ENCODE measurements at places on chromosomes 4 and X.

DNA sequence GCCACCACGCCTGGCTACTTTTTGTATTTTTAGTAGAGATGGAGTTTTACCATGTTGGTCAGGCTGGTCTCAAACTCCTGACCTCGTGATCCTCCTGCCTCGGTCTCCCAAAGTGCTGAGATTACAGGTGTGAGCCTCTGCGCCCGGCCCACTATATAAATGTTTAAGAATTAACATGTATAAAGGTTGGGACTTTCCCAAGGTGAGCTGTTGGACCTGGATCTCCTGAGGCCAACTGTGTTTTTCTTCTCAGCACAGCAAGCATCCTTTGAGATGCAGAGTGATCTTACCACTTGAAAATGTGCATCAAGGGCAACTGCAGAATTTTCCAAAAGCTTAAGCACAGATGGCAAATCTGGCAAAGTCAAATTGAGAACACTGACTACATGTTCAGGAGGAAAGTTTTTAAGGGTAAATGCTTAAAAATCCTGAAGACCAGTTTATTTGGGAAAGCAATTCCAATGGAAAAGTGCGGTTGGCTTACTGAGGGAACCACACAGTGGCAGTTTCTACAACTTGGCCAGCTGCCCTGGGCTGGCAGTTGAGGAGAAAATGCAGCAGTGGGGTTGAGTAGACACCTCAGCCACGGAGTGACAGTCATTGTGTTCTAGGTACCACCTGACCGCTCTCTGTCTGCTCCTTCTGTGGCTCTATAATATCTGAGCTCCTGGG, 168.9 kb downstream of the CBR4 start:
- DNase-seq = no peak

GRCh38 chr4:94849901-94850300, 92.1 kb downstream of the BMPR1B start:
- DNase-seq = no peak

- no peak for DNase-seq
Measured at GRCh38 chr4:165177725-165178666, 29.4 kb upstream of the KLHL2 start.

DNA sequence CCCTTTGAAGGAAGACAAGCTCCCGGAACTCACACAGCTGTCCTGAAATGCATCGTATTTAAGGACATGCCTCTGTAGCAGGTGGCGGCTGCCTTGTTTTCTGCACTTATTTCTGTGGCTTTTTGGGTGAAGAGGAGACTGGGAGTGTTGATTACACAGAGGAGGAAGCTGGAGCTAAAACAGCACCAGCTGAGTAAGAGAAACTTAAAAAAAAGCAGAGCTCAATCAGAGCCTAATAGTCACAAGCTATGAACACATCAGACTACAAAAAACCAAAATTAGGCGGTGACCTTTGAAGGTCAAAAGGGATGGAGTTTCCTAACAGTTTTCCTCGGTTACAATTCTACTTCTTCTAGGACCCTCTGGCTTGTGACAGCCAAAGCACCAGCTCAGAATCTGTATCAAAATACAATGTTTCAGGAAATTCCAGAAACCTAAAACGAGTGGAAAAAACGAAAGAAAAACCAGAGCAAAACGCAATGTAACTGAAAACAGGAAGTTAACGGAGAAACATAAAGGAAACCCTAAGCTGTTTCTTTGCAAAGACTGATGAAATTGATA, 13.5 kb downstream of the PRKX start:
- DNase-seq = no peak

GRCh38 chrX:136687457-136687856, 39.5 kb downstream of the CD40LG start:
- DNase-seq = no peak

DNA sequence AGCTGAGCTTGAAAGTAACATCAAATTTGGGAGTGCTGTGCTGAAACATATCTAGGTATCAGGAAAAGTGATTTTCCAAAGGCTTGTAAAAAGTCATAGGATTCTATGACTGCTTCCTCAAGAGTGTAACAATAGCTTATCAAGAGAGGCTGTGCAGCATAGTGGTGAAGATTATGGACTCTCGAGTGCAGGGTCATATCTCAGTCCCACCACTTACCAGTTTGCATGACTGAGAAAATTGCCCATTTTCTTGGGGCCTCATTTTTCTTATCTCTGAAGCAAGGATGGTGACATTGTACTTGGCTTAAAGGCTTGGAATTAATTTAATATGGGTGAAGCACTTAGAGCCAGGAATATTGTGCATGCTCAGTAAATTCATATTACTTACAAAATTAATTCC, 57.2 kb downstream of the AFF1 start:
- DNase-seq = no peak

GRCh38 chr4:39792529-39792928, 94.6 kb downstream of the UBE2K start:
- no peak for DNase-seq

DNA sequence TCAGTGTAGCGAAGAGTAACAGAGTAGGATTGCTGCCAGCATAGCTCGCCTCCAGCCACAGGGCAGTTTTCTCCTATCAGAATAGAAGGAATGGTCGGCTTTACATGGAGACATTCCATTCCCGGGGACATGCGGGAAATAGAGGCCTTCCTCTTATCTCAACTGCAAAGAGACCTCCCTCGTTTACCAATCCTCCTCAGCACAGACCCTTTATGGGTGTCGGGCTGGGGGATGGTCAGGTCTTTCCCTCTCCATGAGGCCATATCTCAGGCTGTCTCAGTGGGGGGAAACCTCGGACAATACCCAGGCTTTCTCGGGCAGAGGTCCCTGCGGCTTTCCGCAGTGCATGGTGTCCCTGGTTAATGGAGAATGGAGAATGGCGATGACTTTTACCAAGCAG, 285.0 kb downstream of the ASMT start:
- DNase-seq = no peak

- no peak for DNase-seq
Measured at GRCh38 chr4:157072002-157072401, 3.9 kb upstream of the GLRB start.

- DNase-seq = no peak
Measured at GRCh38 chr4:1471443-1472147, 65.4 kb upstream of the NKX1-1 start.

- no peak for DNase-seq
Measured at GRCh38 chr4:77804471-77804870, 14.7 kb downstream of the CNOT6L start.

DNA sequence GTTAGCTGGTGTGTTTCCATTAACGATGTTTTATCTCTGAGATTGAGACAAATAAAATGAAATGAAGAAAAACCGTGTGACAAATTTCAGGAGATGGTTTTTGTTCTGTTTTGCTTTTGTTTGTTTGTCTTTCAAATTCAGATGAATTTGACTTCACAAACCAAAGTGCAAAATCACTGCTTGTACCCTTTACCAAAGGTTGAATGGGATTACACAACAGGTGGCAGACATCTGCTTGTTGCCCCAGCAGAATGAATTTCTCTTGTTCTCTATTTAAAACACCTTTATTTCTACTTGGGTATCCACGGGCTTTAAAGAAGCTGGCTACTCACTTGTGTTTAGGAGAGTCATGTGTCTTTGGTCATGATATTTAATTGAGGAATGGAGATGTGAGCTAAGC, 239.7 kb upstream of the CLNK start:
- DNase-seq = no peak

DNA sequence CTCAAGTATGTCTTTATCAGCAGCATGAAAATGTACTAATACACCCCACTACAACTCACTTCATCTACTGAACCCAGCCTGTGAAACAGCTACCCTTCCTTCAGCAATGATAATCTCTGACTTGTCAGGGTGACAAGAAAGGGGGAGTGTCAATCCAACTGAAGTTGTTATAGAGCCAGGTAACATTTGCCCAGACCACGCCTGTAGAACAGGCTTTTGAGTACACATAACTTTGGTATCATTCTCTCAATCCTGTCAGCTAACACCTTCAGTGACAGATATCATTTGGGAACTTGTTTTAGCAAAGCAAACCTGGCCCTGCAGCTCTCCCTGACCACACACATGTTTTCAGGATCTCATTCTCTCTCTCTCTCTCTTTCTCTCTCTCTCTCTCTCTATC, 592.2 kb downstream of the SMARCA1 start:
- no peak for DNase-seq

GRCh38 chr4:57080781-57081650, 29.2 kb downstream of the IGFBP7 start:
- no peak for DNase-seq

- DNase-seq = no peak
Measured at GRCh38 chrX:130799393-130799792, 103.6 kb downstream of the ENOX2 start.

- no peak for DNase-seq
Measured at GRCh38 chr4:7311205-7311604, 118.9 kb downstream of the SORCS2 start.

DNA sequence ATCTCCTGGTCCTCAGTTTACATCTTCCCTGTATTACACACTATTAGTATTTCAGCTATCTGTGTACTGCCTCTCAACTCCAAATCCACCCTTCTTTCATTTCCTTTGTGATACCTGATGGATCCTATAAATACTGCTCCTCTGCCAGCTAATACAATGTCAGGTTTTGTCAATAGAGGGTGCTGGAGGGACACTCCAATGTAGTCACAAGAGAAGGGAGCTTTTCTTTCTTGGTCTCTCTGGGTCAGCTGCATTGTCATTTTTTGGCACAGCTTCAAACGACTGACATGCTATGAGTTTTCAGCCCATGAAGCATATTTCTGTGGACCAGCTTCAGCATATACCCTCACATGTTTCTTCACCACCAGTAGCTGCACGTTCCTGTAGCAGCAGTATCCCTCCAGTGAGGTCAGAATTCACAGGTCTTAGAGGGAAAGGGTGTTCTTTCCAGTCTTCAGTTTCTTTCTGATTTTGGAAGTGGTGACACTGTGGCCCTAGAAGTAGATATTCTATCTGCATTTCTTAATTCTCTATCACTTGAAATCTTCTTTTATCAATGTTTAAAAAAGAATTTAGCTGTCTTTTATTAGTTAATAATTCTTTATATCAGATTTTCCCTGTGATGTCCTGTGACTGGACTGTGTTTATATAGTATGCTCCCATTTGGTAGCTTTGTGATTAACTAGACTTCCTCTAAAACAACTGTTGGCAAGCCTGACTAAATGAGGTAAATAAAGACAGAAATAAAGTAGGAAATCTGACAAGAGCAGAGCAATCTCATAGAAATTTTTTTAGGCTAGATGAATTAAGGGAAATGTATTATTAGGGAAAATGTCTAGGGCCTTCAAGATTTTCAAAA, 60.6 kb downstream of the GABRA2 start:
- DNase-seq = no peak

DNA sequence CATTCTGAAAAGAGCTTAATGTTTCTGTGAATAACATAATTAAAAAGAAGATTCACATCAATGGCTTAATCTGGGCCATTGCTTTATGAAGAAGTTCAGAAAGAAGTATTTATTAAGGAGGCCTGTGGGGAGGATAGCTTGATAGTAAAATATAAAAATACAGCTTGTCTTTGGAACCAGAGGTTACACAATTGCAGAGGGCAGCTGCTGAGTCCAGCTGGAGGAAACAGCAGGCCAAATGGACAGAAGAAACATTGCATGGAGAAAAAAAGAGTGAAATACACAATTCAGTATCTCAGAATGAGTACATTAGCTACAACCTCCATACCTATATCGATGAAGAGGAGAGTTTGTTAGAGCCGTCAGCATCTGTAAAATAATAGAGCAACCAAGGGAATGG, 148.0 kb upstream of the NPY2R start:
- DNase-seq = no peak

DNA sequence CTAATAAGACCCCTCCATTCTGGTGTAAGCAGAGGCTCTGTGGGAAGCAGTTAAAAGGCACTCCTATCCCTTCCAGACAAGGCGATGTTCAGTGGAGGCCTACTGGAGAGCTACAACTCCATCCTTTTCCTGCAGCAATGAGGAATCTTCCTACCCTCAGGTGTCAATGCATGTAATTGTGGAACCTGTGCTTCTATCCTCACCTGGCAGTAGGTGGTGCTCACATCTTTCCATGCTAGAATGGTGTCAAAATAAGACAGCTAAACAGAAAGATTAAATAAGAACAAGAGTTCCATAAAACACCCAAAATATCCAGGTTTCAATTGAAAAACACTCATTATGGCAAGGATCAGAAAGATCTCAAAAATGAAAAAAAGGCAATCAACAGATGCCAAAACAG, 224.6 kb downstream of the IL15 start:
- no peak for DNase-seq

- DNase-seq = no peak
Measured at GRCh38 chrX:119082278-119082677, 9.5 kb downstream of the CT47C1 start.

GRCh38 chr4:165971446-165971845, 98.4 kb downstream of the TLL1 start:
- DNase-seq = no peak

GRCh38 chr4:187380181-187380581, 615.4 kb upstream of the ZFP42 start:
- no peak for DNase-seq

GRCh38 chr4:77706717-77707116, 101.1 kb downstream of the CXCL13 start:
- DNase-seq = no peak

- DNase-seq = no peak
Measured at GRCh38 chr4:169362607-169363006, 91.9 kb upstream of the SH3RF1 start.

DNA sequence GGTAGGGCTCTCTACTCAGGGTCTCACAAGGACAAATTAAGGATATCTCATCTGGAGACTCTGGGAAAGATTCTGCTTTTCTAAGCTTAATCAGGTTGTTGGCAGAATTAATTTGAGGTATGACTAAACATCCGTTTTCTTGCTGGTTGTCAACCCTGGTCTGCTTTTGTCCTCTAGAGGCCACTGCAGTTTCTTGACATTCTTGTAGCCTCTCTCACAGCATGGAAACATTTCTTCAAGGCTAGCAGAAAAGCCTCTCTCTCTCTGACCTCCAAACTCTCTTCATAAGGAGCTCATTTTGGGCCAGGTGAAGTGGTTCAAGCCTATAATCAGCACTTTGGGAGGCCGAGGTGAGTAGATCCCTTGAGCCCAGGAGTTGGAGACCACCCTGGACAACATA, 749.5 kb upstream of the PCDH7 start:
- DNase-seq = no peak

GRCh38 chr4:24777536-24778463, 17.6 kb upstream of the SOD3 start:
- DNase-seq = no peak

- DNase-seq = no peak
Measured at GRCh38 chr4:90855111-90855510, 727.9 kb downstream of the CCSER1 start.

DNA sequence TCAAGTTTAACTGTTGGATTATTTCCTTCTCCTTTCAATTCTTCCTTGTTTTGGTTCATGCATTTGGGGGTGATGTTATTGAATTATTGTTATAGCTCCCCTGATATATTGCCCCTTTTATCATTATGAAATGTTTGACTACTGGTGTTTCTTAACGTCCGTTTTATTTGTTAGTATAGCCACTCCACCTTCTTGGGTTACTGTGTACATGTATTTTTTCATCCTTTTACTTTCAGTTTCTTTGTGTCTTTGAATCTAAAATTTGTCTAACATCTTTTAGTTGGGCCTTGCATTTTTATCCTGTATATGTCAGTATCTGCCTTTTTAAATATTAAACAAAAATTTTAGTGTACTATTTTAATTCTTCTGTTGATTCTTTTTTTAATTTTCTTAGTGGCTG, 88.7 kb downstream of the TNIP2 start:
- DNase-seq = no peak

Data from NCI-H1436 (cell line).